ENCODE measurements at places on chromosomes 7 and 10.

DNA sequence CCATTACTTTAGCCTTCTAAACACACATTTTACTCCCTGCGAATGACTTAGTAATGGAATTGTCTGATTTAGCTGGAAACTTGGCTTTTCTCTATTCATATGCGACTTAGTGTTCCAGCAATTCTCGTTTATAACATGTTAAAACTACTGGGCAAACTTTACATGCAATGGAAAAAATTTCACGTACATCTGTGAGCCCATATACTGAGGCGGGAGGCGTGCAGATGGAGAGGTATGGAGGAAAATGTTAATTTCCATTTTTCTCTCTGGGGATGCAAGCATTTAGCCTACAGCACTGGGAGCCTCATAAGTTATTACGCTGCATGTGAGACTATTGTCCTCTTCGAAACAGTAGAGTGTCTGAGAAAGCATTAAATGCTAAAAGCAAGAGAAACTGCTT, 591.5 kb upstream of the ANKRD30A start:
- no peak for DNase-seq

DNA sequence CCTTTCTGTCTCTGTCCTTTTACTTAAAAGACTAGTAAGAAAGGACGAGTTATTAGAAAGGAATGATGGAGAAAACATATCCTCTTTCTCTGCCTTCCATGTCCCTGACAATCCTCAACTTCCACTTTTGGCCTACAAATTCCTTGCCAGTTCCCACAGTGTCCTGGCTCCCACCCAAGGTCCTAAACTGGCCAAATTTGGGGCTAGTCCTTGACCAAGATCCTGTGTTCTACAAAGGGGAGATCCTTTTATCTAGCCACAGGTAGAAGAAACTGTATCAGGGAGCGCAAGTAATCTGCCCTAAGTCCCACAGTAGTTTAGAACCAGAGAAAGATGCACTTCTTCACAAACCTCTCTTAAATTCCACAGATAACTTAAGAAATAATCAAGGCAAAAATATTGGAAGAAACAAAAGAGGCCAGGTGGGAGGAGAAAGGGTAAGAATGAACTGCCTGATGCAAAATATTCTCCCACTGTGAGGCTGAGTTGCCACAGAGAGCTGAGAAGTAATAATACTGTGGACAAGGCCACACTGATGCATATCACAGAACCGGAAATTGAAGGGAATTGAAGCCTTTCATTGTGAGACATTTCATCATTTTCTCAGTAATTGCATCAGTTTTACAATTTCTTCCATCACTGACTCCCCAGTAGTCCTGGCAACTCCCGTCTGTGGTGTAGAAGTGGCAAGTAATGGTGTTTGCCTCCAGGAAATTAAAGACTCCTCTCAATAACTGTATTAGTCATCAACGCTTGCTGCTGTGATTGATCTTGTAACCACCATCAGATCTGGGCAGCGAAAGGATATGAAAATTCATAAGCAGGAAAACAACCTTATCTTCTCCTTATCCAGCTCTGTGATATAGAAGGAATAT, 47.2 kb downstream of the DNAJC12 start:
- DNase-seq = peak; percentile 18

DNA sequence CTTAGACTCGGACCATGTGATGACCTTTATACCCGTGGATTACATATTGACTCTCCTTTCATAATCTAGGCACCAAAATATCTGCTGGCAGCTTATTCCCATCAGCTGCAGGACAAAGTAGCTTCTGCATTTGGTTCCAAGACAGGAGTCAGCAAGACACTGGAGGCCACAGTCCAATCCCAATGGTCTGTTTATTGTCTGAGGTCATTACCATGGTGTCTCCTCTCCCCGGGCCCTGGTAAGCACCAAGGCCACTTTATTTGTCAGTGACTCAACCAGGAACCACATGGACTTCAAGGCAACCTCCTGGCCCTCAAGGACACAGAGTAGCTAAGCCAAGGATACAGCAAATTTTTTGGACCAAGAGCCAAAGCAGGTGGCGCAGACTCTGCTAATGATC, 36.1 kb downstream of the KCNMA1 start:
- no peak for DNase-seq

DNA sequence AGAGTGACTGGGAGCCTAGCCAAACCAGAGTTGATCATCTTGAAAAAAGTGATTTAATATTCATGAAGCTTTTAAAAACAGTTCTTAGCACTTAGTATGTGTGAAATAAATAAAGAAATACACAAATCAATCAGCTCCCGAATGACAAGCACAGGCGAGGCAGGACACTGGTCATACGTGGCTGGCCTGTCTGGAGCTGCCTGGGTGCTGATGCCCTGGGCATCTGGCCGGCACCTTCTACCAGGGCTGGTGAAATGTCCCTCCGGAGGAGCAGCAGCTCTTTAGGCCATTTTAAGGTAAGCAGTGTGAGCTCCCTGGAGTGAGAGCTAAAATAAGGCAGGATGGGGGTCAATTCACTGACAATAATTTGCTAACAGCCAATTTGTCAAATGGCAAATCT, 23.7 kb downstream of the IL15RA start:
- DNase-seq = no peak

GRCh38 chr10:73641328-73642060, at the start of gene MYOZ1:
TSS of gene MYOZ1 (minus strand) at chr10:73641474. CDS start at chr10:73640017, 1,457 bp downstream.
- no peak for DNase-seq

GRCh38 chr7:876972-877311, 588 bp downstream of the GET4 start:
- no peak for DNase-seq

DNA sequence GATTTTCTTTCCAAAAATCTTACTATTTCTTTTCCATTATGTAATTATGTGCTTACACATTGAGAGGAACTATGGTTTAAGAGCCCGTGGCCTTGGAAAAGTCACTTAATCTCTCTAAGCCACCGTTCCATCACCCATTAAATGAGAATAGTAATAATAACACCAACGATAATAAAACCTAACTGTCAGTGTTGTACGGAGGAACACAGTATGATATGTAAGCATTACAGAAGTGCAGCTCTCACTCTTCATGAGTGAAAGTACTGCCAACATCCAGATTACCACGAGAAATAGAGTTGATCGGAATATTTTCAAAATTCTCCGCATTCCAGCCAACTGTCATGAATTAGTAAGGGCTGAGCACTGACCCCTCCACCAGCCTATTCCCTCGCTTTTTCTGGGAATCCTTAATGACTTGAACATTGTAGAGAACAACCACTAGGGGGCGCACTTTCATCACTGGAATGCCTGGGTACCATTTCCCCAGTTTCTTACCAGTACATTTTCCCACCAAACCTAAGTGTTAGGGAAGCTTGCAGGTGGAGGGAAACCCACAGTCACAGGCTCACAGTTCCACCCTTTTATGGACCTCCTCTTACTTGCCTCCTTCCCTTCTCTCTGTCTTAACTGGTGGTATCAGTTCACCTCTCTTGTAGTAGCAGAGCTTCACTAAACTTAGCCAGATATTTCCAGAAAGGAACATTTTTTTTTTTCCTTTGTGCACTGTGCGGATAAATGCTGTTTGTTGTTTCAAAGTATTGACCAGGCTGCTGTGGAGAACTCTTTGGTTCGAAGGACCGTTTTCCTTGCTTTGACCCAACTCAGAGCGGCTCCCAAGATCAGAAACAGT, 27.8 kb downstream of the NKX2-3 start:
- DNase-seq = no peak

DNA sequence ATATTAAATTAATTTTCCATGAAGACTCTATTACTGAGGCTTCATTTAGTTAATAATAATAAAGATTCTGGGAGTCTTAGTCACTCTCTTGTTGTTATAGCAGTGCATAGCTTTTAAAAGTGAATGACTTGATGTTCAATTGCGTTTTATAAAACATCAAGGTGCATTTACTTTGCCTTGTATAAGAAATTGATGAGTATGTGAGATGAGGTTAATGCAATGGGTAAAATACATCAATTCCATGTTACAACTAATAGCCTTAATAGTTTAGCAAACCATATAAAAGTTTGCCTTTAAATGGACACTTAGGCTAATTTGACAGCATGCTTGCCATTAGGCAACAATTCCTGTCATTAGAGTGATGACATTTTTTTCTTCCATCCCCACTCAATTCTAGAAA, 173.6 kb upstream of the TEX47 start:
- no peak for DNase-seq

GRCh38 chr10:133336577-133337369, at the start of gene CALY:
TSS of gene CALY (minus strand) at chr10:133336896. CDS start at chr10:133328989, 7,907 bp downstream.
- peak; percentile 39 for DNase-seq

DNA sequence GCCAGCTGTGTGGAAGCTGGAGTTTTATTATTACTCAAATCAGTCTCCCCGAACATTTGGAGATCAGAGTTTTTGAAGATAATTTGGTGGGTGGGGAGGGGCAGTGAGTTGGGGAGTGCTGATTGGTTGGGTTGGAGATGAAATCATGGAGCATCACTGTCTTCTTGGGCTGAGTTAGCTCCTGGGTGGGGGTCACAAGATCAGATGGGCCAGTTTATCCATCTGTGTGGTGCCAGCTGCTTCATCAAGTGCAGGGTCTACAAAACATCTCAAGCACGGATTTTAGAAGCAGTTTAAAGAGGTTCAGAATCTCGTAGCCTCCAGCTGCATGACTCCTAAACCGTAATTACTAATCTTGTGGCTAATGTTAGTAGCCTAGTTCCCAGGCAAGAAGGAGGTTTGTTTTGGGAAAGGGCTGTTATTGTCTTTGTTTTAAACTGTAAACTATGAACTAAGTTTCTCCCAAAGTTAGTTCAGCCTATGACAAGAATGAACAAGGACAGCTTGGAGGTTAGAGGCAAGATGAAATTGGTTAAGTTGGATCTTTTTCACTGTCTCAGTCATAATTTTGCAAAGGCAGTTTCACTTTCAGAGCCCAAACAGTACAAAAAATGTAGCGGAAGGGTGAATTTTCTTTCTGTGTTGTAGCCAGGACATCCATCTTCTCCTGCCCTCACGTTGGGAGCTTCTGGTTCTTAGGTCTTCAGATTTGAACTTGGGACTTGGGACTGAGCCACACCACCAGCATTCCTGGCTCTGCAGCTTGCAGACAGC, 43.1 kb downstream of the KLF6 start:
- DNase-seq = no peak

DNA sequence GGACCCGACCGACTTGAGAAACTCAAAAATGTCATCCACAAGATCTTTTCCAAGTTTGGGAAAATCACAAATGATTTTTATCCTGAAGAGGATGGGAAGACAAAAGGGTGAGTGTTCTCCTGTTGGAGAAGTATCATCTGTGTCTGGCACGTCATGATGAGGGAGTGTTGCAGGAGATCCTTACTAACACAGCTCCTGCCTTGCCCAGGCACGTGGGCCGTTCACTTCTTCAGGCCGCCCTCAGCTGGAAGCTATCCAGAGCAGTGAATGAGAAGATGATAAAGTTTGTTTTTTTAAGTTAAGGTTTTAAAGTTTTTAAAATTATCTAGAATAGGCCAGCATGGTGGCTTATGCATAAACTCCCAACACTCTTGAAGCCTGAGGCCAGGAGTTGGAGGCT, 6.2 kb downstream of the EIF3B start:
- no peak for DNase-seq

DNA sequence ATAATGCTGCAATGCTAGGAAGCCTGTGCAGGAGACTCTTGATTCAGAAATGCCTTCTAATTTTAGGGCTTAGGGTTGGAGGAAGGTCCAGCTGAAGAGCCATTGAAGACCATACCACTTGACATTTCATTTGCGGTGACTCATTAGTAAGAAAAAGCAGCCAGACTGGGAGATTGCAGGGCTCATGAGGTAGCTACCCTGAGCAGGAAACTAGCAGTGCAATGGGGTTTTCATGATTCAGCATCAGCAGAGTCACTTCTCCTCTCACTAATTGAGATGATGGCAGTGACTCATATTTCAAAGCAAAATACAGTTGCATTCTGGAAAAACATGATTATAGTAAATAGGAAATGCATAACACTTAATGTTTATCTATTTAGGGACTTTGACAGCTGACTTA, 434.1 kb downstream of the DNAJB9 start:
- DNase-seq = no peak

DNA sequence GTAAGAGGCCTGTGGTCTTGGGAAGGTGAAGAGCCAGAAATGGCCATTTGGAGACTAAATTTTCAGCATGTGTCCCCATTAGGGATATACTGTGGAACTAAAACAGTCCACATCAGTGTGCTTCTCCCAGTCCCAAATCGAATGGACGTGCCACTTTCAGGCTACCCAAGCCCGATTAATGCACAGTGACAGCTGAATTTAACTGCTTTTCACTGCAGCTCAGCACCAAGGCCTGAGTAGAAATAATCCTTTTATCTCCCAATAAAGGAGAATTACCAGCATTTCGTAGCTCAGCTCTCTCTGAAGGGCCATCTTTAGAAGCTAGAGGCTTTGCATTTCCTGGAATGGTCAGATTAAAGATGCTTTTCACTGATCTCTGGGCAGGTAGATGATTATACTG, 183.3 kb downstream of the NPSR1 start:
- DNase-seq = no peak

DNA sequence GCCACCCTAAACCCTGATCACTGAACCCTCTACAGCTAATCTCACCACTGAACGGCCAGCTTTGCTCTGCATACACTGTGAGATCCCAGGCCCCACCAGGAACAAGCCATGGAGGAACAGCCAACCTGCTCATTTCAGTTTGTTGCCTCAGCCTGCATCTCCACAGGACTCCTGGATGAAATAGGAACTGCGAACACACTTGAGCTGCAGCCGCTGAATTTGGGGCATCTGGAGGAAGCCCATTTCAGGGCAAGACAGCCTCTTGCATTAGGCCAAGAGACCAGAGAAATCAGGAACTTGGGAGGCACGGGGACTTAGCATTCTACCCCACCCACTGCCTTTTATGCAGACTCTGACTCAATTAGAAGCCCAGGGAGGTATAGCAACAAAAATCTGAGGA, 14.5 kb upstream of the EGR2 start:
- no peak for DNase-seq

GRCh38 chr10:54402576-54402975, 398.5 kb downstream of the PCDH15 start:
- no peak for DNase-seq

GRCh38 chr10:131929122-131929845, 28.5 kb downstream of the PPP2R2D start:
- DNase-seq = no peak

- no peak for DNase-seq
Measured at GRCh38 chr10:30637881-30638467, 8.4 kb upstream of the LYZL2 start.

- no peak for DNase-seq
Measured at GRCh38 chr7:1548438-1548831, 7.6 kb downstream of the TMEM184A start.

DNA sequence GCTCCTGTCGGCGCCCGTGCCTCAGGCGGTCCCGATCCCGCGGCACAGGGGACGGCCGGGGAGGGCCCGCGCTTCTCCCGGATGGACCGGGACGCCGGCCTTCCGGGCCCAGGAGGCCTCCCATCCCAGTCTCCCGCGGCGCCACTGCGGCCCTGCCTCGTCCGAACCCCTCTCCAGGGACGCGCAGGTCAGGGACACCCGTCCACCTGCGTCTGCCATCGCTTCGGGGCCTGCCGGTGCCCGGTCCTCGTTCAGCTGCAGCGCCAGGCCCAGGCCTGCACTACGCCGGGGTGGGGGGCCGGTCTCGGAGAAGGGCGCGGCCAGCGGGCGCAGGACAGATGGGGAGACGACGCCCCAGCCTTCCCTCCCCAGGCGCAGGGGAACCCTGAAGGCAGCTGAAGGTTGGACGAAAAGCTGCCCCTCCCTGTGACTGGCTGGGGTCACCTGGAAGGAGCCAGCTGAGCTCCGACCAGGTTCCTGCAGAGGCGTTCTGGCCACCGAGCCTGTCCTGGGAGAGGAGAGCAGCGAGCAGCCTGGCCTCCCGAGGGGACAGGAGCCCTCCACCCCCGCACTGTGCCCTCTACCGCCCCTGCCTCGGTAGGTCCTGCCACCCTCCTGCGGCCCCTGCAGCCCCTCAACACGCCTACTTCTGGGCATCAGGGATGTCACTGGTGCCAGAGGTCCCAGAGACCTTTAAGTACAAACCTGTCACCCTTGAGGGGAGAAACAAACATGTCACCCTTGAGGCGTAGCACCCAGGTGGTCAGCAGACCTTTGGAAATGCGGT, 84.3 kb downstream of the LANCL2 start:
- DNase-seq = no peak
